Smooth muscle cell of the brain vasculature (primary cell): ENCODE measurements at places on chromosomes 16 and 17.
A peak's percentile ranks its signal among the peaks of the same experiment; 100 is the strongest.

DNA sequence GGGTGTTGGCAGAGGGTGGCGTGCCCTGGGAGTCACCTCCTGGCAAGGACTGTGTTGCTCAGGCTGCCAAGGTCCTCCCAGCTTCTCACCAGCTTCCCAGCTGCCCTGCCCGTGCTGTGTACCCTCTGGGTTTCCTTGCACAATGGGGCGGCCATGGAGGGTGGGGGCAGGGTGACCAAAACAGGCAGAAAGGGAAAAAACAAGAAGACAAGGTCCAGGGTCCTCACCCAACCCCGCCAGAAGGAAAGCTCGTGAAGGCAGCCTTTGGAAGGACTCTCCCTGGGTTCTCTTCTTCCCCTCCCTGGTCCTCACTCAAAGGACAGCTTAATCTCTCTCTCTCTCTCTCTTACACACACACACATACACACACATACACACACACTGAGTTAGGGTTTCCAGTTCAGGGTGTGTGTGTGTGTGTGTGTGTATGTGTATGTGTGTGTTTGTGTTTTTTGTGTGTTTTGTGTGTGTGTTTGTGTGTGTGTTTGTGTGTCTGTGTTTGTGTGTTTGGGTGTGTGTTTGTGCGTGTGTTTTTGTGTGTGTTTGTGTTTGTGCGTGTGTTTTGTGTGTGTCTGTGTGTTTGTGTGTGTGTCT is 2.0 kb downstream of the SLC13A5 start:
- no peak for DNase-seq

DNA sequence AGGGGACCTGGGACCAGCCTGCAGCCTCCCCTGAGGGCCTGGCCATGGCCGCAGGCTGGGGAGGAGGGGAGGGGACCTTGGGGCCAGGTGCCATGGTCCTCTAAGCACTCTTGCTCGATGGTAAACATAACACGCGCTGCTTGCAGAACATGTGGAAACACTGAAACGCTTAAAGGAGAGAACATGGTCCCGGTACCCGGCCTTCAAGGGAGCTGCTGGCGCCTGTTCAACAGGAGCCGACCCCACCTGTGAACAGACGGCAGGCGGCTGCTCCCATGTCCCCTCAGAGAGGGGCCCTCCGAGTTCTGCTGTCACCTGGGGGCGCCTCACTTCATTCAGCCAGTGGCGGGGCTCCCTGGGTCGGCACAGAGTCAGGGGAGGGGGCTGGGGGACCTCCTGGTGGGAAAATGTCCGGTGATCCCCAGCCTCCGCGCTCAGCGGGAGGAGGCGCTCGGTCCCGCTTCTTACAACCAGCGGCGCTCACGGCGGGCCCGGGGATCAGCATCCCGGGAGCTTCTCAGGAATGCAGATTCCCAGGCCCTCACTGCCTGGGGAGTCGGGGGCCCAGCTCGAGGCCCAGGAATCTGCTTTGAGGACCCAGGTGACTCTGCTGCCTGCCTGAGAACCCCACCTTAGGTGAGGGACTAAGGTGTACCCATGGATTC is 854 bp upstream of the SSTR5 start:
- no peak for DNase-seq

- peak; percentile 21 for DNase-seq
Observed at GRCh38 chr16:24858219-24859041, 12.7 kb downstream of the SLC5A11 start.

DNA sequence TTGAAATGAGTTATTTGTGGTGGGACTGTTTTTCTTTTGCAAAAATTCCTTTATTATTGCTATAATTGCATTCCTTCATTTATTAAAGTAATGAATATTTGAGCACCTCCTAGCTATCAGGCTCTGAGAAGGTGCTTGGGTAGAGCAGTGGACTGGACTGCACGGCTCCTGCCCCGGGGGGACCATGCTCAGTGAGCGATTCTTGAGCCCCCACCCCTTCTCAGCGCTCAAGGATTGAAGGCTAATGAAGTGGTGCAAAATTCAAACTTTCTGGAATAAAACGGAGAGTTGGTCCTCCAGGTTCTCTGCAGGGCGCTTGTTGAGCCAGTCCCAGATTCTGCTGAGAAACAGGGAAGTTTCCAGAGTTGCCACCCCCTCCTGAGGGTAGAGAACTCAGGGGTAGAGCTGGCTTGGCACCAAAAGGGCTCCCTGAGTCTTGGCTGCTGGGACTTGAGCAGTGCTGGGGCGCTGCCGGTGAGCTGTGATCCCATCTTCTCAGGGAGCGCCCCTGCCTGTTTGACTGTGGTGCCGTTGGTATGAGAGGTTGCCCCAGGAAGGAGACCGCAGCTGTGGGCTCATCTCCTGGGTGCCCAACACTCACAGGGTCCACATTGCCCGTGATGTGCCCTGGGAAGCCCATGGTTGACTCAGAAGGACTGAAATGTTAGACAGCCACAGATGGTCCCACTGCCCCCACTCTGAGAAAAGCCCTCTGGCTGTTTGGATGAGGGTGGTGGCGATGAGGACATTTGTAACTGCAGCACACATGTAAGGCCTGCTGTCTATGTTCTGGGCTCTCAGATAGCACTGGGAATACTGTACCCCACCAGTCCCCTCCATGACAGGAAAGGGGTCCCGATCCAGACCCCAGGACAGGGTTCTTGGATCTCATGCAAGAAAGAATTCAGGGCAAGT is 20.0 kb downstream of the KSR1 start:
- no peak for DNase-seq

DNA sequence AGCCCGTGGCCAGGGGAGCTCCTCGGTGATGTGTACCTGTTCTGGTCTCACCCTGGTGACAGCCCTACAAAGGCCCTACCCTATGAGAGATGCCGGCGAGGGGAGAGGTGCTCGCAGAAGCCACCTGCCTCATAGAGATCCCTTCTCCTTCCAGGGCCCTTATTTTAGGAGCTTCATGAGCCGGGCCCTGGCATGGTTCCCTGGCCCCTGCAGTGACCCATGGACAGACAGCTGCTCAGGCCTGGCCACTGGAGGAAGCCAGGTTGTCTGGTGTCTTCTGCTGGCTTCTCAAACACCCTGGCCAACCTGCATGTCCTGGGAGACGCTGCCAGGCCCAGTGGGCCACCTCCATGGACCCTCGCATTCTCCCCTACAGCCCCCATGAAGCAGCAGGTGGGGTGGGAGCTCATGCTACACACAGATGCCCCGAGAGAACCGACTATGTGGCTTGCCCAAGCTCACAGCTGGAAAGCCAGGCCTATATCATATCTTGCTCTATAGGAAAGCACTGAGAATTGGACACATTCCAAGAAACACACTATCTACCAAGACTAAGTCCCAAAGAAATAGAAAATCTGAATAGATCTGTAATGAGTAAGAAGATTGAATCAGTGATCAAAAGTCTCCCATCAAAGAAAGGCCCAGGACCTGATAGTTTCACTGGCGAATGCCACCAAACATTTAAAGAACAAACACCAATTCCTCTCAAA is 7.2 kb upstream of the AATK start:
- no peak for DNase-seq

GRCh38 chr16:8863594-8864424 is 5.0 kb downstream of the CARHSP1 start:
- DNase-seq = no peak

DNA sequence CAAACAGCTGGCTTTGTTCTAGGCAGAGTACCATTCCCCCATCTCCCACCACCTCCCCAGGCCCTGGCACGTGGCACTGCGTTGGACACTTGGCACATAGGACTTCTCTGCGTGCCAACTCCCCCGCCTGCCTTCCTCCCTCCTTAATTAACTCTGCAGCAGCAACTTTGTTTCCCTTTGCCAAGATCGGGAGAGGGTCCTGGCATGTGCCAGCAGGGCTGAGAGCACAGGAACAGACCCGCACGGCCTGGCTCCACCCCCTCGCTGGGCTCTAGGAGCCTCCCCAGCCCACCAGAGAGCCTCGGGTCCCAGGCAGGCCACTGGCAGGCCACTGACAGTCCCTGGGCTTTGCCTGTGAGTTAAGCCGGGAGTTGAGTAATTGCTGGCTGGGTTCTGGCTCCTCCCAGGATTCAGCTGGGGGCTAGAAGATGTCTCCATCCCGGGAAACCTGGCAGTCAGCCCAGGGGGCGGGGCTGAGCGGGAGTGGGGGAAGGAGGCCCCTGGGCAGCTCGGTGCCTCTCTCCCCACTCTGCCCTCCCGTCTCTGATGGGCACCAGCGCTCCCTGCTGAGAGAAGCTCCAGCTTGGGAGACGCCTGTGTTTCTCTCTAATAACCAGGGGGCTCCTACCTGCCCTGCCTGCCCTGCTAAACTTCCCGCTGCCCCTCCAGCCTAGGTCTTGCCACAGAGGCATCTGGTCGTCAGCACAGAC is 224.0 kb upstream of the TNRC6C start:
- DNase-seq = no peak

DNA sequence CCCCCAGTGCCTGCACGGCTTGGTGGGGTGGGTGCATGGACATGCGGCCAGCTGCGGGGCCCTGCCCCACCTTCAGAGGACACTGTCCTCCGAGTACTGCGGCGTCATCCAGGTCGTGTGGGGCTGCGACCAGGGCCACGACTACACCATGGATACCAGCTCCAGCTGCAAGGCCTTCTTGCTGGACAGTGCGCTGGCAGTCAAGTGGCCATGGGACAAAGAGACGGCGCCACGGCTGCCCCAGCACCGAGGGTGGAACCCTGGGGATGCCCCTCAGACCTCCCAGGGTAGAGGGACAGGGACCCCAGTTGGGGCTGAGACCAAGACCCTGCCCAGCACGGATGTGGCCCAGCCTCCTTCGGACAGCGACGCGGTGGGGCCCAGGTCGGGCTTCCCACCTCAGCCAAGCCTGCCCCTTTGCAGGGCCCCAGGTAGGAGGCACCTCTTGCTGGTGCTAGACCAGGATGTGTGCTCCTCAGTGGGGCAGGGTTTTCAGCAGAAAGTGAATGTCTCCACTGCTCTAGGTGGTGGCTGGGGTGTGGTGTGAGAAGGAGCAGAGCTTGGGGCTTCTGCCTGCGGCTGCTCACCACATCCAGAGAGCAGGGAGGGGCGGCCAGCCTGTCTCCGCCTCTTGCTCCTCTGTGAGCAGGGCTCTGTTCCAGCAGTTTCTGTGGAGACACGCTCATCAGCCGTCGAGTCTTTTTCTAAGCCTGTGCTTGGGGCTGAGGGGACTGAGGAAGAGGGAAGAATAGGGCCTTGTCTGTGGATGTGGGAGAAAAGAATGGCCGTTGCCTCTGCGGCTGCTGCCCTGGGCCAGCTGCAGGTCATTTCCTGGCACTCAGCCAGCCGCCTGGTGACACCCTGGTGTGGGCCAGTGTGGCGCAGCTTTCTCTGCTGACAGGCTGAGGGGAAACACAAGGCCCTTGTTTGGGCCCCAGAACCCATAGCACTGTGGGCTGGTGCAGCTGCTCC is 2.2 kb downstream of the ZNF276 start:
- DNase-seq = no peak

DNA sequence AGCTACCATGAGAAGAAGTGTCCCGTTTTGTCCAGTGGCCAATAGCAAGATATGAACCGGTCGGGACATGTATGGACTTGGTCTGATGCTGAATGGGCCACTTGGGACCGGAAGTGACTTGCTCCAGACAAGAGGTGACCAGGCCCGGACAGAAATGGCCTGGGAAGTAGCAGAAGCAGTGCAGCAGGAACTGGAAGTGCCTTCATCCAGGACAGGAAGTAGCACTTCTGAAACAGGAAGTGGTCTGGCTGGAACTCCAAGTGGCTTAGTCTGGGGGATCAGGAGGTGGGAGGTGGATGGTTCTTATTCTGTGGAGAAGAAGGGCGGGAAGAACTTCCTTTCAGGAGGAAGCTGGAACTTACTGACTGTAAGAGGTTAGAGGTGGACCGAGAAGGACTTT is 5.3 kb downstream of the EFNB3 start:
- DNase-seq = no peak

DNA sequence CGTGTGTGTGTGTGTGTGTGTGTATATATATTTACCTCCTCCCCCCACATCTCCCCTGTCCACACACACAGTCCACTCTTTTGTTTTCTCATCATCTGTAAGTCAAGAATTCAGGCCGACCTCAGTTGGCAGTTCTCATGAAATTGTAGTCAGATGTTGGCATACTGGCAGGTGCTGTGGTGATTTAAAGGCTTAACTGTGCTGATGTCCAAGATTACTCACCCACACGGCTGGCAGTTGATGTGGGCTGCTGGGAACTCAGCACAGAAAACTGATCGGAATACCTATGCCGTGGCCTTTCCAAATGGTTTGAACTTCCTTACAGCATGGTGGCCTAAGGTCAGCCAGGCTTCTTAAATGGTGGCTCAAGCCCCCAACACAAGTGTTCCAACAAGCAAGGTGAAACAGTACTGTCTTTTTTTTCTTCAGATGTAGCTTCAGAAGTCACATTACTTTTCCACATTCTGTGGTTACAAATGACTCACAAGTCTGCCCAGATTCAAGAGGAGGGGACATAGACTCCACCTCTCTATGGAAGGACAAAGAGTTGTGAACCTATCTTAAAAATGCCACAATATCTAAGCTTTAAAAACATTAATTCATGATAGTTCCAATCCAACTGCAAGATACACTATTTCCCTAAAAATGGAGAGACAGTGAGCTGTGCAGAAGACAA is 198.5 kb upstream of the HS3ST4 start:
- no peak for DNase-seq

GRCh38 chr17:77282524-77283515 is 142.1 kb downstream of the SEC14L1 start:
- no peak for DNase-seq

GRCh38 chr16:88365244-88365865 is 17.4 kb upstream of the ZNF469 start:
- DNase-seq = no peak

DNA sequence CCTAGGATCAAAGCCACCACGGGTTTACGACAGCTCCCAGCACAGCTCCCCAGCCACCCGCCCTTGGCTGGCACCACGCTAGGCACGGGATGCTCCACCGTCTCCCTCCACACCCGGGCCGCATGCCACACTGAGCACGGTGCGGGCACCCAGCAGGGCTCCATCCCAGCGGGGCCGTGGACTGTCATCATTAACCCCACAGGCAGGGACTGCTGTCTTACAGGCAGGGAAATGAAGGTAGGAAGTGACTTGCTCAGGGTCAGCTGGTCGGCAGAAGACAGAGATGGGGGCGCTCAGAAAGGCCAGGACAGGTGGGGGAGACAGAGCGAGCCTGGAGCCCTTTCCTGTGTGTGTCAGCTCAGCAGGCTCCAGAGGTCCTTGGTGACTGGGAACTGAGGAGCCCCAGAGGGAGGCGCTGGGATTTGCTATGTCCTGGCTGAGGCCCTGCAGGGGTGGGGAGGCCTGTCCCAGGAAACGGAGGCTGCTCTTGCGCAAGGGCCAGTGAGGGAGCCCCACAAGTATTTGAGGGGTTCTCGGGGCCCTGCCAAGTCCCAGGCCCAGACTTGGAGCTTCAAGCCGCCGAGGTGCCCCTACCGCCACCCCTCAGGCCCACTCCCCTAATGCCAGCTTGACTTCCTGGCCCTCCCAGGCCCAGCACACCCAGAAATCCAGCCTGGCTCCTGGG is 3.2 kb downstream of the UBALD1 start:
- DNase-seq = no peak
